Stimulated activated CD4-positive, alpha-beta T cell treated with anti-CD3 and anti-CD28 coated beads, TNF-alpha, amount 100 ng/mL, for 24 hours (primary cell): ENCODE measurements at places on chromosomes 7 and 10.
A peak's percentile ranks its signal among the peaks of the same experiment; 100 is the strongest.

GRCh38 chr7:10022957-10023356 lies 950.7 kb upstream of the PHF14 start:
- DNase-seq = no peak

DNA sequence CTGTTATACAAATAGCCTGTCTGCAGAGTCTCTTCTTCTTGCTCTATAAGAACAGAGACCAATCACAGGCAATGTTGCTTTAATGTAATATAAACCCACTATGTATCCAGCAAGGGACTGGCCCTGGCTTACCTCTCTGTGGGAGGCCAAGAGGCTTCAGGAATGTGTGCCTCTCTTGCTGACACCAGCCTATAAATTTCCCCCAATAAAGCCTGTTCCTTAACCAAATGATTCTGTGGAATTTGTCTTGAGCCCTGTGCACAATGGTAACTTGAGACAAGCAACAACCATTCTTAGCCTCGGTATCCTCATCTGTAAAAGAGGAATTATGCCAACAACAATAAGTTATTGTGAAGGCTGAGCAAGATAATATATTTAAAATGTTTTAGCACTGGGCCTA lies 563.7 kb downstream of the GRM8 start:
- DNase-seq = no peak

DNA sequence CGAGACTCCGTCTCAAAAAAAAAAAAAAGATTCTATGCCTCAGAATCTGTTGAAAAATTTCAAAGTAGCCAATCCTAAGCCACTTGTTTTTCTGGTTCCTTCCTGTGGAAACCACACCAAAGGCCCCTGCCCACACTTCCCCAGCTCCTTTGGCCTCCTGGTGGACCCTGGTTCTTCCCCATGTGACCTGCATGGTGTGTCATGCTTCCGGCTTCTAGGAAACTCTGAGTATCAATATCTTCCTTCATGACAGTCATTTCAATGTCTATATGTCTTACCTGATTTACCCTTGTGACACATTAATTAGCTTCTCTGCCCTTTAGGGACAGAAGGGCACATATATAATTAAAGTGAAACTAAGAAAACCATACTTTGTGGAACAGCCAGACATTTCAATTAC lies 80.4 kb upstream of the GRB10 start:
- no peak for DNase-seq

GRCh38 chr7:157864911-157865310 lies 528.1 kb downstream of the DNAJB6 start:
- no peak for DNase-seq

GRCh38 chr10:6741541-6741941 lies 161.5 kb upstream of the PRKCQ start:
- no peak for DNase-seq

DNA sequence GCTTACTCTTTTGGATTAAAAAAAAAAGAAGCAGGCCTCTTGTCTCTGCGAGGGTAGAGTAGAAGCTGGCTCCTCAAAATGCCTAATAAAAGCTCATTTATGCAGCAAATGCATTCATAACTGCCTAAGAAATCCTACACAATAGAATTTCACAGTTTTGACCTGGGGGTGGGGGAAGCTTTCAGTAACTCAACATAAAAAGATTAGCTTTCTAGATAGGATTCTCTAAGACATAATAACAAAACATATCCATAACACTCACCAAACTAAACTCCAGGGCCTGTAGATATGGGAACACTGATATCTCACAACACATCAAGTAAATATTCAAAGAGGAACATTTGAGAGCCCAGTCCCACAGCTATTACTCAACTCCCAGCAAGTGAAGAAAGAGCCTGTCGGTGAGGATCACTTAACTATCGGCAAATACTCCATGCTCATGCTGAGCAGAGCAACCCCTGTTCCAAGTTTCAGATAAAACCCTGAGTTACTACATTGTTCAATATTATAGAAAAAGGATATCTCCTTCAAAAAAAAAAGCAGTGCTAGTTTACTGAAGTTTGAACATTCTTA lies 88.1 kb downstream of the COBL start:
- DNase-seq = no peak

DNA sequence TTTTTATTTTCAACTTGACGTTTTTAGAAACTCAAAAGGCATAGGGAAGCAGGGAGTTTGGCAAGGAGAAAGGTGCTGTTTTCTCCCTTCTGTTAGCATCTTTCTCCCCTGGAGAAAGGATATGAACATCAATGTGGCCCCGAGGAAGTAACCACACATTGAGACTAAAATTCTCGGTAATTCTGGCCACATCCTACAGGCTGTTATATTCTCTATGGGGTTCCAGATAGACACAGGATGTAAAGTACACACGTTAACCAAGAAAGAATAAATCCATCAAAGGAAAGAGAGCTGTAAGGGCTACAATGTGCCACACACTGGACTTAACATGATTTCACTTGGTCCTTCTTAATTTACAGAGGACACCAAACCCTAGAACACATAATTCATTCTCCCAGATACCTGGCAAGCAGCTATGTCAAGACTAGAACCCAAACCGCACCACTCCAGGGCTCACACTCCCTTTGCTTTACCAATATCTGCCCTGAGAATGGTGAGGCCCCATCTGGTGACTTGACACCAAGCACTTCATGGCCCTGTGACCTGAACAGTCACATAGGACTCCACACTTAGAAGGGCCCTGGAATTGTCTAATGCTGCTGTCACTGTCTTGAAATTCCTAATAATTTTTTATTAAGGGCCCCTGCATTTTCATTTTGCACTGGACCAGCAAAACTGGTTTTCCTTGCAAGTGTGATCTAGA lies 73.9 kb downstream of the PRLHR start:
- no peak for DNase-seq

DNA sequence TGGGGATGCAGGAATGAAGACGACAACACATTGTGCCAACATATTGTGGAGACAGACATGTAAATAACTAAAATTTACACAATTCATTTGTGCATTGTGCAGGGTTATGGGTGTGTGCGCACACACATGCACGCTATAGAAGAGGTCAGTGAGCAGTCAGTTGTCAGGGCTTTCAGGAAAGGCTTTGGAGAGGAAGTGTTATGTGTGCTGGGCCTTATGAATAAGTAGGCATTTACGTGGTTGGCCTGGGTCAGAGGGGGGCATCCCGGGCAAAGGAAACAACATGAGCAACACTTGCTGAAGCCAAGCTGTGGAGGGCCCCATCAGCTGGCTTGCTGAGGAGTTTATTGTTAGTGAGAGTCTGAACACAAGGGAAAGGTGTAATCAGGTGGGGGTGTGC lies 4.1 kb downstream of the PRXL2A start:
- no peak for DNase-seq

GRCh38 chr7:27170426-27171324 lies 3.4 kb downstream of the HOXA10 start:
- DNase-seq = no peak

- no peak for DNase-seq
Measured at GRCh38 chr7:36132012-36132411, 21.0 kb upstream of the EEPD1 start.

- DNase-seq = peak; percentile 37
Measured at GRCh38 chr7:149147752-149148653, 750 bp downstream of the ZNF398 start.

- DNase-seq = no peak
Measured at GRCh38 chr7:84701524-84702306, 485.1 kb downstream of the SEMA3D start.

- DNase-seq = no peak
Measured at GRCh38 chr7:112283382-112283910, 77.0 kb downstream of the ZNF277 start.

GRCh38 chr7:121259826-121260225 lies 69.0 kb upstream of the WNT16 start:
- DNase-seq = no peak

GRCh38 chr10:19245889-19246752 lies 197.5 kb downstream of the MALRD1 start:
- DNase-seq = no peak

DNA sequence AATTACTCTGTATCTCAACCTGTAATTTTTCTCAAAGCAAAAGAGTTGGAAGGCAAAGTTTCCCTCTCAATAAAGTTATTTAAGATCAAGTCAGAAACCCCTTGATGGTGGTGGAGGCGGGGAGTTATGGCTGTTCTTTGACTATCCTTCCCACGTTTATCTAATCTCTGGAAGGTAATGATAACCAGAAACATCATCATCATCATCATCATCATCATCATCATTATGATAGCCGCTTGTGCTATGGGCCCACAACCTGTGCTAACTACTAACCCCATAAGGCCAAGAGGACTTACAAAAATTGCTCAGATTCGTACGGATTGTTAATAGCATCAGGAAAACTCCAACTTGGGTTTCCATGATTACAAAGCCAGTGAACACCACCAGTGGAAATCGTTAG lies 502.3 kb downstream of the SH2D4B start:
- DNase-seq = no peak

- no peak for DNase-seq
Measured at GRCh38 chr10:93719901-93720300, 17.5 kb upstream of the FRA10AC1 start.

GRCh38 chr7:111697771-111698170 lies 135.5 kb upstream of the IMMP2L start:
- no peak for DNase-seq

DNA sequence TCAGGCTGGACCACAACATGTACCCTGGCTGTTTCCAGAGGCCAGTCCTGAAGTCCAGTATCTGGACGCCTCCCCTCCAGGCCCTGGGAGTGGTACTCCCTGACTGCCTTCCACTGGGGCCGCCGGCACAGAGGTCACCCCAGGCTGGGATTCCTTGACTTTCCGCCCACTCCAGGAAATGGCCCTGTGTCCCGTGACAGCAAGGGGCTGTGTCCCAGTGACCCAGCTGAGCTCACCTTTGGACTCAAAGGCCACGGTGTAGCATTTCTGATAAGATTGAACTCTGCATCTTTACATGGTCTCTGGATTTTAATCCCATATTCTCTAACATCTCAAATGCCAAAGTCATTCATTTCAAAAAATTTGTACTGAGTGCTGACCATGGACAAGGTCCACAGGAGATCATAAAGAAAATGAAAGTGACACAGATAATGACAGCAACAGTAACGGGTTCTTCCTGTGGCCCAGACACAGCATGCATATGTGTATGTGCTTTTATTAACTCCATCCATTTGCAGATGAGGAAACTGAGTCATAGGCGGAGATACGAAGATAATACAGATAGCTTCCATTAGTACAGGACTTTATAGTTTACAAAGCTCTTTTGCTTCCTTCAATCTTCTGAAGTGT lies 5.4 kb downstream of the ADAMTS14 start:
- no peak for DNase-seq

DNA sequence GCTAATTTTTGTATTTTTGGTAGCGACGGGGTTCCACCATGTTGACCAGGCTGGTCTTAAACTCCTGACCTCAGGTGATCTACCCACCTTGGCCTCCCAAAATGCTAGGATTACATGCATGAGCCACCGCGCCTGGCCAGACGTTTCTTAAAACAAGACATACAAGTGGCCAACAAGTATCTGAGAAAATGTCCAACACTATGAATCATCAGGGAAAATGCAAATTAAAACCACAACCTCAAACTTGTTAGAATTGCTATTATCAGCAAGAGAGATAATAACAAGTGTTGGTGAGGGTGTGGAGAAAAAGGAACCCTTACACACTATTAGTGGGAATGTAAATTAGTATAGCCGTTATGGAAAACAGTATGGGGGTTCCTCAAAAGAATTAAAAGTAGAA lies 148.6 kb downstream of the SUGCT start:
- DNase-seq = no peak

GRCh38 chr7:47089068-47089417 lies 492.9 kb downstream of the TNS3 start:
- no peak for DNase-seq

DNA sequence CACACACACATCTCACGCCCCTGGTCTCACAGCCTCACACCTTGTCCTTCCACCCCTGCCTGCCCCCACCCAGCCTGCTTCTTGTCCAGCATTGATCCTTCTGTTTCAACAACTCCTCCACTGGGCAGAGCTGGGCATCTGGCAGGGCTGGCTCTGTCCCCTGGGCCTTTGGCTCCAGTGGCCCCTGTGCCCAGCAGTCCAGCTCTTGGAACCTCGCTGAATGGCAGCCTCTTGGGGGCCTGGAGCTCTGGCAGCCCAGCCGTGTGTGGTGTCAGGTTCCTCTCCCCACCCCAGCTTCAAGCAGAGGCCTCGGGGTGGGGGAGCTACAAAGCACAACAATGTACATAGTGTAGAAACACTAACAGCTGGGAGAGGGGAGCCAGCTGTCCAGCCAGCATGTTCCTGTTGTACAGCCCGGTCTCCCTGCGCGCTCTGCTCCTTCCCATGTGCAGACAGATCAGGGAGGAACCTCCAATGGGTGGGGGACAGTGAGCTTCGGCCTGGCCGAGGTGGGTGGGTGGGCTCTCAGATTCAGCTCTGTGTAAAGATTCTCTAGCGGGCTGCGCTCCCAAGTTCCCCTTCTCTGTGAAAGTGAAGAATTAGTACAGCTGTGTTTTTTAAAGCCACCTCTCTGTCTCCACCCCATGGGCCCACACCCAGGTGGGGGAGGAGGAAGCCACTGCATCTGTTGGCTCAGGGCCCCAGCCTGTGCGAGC lies 19.4 kb downstream of the ZMIZ2 start:
- DNase-seq = no peak

DNA sequence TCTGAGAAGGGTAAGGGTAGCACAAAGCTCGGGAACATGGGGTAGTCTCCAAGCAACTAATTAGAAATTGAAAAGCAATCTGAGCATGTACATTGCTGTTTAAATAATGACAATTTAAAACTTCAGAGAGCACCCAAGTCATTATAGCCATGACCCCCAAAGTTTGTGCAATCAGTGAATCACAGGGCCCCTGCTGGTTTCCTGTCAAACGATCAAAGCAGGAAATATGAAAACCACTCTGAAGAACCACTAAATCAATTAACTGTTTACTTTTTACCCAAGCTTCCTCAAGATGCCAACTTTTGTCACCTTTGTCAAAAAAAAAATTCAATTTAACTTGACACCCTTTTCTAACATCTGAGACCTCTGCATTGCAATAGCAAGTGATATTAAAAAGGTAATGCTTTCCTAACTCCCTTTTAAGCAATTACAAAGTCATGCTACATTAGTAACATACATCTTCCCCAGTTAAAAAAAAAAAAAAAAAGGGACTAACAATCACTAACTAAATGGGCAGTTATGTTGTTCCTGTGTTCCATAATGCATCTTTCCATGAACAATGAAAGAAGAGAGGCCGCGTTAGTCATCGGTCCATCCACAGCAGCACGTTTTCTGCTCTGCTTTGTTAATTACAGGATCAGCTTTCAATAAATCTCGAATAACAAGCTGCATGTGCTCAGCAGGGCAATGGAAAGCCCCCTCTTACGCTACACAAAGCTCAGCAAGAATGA lies 80.6 kb downstream of the ETV1 start:
- DNase-seq = no peak

GRCh38 chr7:68807666-68808065 lies 790.6 kb upstream of the AUTS2 start:
- no peak for DNase-seq
